ENCODE measurements at places on chromosomes 16 and 17.

GRCh38 chr16:57897996-57898395 lies 72.9 kb downstream of the CNGB1 start:
- no peak for DNase-seq

DNA sequence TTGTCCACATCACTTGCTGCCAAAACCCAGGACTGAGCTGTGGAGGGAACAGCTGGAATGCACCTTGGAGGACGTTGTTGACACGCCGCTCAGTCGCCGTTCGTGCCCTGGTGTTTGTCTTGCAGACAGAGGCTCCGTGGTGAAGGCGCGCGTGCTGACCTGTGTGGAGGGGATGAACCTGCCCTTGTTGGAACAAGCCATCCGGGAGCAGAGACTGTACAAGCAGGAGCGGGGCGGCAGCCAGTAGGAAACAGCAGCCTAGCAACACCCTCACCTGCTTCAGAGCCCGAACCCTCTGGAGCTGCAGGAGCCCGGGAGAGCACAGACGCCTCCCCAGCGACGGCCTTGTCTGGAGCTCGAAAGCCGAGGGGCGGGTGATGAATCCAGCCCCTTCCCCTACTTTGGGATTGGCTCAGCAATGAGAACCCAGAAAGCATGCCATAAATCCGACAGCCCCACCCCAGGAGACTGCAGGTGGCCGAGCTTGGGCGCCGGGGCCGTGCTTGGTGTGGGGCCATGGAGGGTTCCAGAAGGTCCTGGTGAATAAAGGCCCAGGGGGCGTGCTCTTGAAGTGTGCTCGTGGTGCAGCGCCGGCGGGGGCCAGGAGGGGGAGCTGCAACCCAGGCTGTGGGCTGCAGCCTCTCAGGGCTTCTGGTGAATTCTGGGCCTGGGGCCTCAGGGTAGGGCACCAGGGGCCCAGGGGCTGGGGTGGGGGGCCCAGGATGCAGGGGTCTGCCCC lies 470 bp upstream of the CDK3 start:
- DNase-seq: peak; percentile 75

- no peak for DNase-seq
Measured at GRCh38 chr17:27379888-27380533, 76.2 kb upstream of the KSR1 start.

- DNase-seq: peak; percentile 91
Measured at GRCh38 chr16:23504453-23505179, 5.7 kb downstream of the GGA2 start.

DNA sequence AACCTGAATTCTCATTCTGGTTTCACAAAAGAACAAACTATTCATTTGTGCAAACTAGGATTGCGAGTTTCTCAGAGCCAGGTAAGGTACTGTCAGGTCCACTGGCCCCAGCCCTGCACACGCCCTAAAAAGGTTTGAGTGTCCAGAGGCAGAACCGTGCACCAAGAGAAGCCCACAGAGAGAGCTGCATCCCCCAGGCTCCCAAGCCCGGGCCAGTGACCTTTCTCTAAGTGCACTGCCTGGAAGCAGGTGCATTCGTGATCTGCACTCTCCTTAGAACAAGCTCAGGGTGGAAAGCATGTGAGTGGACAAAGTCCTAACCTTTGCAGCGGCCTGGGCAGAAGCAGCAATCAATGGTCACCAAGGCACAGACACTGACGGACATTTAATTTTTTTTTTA lies 26.8 kb downstream of the MEAK7 start:
- DNase-seq: no peak

- no peak for DNase-seq
Measured at GRCh38 chr17:30165960-30166359, 49.3 kb downstream of the NSRP1 start.

DNA sequence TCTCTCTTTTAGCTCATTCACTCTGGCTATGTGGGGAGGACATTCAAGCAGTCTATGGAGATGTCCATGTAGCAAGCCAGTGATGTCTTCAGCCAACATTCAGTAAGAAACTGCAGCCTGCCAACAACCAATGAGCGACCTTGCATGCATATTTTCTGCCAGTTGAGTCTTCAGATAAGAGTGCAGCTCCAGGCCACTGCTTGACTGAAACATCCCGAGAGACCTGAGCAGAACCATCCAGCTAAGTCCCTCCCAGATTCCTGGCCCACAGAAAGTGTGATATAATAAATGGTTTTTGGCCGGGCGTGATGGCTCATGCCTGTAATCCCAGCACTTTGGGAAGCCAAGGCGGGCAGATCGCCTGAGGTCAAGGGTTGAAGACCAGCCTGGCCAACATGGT lies 10.5 kb upstream of the C17orf58 start:
- DNase-seq: no peak

GRCh38 chr16:46718214-46718613 lies 28.8 kb downstream of the ORC6 start:
- no peak for DNase-seq

DNA sequence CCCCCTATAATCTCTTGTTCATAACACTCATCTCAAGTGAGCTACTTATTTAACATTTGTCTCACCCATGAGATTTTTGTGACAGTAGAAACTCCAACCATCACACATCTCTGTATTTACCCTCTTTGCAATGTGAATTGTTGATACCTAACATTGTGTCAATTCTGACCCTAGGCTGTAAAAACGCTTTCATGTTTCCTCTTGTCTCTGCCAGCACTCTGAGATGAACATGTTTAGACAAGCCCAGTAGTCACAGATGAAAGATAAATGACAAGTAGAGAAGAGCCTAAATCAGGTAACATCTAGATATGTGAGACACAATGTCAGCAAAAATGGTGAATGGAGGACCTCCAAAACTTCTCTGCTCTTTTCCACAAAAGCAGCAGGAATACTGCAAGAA lies 1254.5 kb upstream of the GOT2 start:
- DNase-seq: no peak

GRCh38 chr17:57939797-57940196 lies 15.4 kb downstream of the CUEDC1 start:
- peak; percentile 34 for DNase-seq

DNA sequence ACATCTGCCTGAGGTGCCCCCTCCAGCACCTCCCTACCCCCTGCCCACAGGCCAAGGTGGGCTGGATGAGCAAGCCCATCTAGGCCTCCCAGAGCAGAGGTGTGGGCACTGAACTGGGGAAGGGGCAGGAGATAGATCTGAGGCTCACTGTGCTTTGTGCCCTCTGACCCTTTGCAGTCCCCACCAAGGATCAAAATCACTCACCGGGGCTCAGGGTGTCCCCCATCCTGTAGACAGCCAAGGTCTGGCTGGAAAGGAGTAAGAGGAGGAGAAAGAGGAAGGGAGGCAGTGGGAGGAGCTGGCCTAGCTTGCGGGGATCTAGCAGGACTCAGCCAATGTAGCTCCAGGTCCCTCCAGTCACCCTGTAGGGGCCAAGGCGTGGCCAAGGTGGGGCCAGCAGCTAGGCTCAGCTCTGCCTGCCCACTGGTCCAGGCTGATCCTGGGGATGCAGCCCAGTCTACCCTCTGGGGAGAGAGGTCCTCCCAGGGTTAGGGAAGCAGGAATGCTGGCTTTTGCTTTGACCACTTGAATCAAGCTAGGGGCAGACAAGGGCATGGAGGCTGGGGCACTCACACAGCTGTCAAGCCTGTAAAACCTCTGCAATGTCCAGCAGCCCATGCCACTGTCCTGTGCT lies 1.8 kb downstream of the SLC12A4 start:
- DNase-seq: no peak

DNA sequence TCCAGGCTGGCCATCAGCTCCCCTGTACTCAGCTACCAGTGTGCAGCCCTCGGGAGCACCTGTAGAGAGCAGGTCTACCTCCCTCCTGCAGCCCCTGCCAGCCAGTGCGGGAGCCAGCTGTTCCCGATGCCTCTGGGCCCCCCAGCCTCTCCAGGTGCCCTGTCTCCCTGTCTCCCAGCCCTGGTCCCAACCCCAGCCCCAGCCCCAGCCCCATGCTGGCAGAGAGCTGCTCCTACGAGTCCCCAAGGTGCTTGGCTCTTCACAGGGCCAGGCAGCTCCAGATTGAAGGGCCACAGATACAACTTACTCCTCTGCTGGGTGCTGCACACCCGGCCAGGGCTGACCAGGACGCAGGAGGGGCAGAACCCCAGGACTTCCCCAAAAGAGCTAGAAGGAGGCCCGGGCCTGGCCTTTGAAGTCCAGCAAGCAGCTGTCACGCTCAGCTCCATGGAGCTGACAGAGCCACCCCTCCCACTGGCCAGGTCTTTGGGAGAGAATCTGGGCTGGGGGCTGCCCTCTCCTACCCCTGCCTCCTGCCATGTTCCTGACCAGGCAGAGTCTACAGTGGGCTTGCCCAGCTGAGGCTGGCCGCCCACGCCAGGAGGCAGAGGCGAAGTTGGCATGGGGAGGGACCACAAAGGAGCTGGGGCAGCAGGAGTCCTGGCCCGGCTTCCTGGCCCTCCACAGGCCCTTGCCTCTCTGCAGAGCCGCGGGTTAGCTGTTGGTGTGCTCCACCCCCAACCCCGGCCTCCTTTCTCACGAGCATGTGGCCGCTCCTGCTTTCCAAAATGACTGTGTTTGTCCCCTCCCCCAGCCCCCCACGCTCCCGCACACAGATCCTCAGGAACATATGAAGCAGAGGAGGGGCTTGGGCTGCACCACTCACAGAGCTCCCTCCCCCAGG lies 9.5 kb upstream of the ADAM11 start:
- no peak for DNase-seq

DNA sequence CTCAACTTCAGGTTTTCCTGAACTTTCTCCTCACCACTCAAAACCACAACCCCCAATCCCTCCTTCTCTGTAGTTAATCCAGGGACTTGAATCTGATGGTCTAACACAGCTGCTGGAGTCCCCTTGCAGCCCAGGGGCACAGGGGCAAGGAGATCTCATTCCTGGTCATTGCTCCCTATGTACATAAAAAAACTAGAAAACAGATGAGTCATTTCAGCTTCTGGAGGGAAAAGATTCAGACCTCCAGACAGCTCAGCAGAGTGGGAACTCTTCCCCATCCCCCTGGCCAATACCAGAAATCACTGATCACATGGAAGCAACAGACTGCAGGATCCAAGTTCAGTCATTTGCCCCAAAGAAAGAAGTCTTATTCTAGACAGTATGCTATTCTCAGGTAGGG lies 62.1 kb downstream of the DYNLRB2 start:
- no peak for DNase-seq

- no peak for DNase-seq
Measured at GRCh38 chr17:72456075-72456474, 335.3 kb downstream of the SOX9 start.

DNA sequence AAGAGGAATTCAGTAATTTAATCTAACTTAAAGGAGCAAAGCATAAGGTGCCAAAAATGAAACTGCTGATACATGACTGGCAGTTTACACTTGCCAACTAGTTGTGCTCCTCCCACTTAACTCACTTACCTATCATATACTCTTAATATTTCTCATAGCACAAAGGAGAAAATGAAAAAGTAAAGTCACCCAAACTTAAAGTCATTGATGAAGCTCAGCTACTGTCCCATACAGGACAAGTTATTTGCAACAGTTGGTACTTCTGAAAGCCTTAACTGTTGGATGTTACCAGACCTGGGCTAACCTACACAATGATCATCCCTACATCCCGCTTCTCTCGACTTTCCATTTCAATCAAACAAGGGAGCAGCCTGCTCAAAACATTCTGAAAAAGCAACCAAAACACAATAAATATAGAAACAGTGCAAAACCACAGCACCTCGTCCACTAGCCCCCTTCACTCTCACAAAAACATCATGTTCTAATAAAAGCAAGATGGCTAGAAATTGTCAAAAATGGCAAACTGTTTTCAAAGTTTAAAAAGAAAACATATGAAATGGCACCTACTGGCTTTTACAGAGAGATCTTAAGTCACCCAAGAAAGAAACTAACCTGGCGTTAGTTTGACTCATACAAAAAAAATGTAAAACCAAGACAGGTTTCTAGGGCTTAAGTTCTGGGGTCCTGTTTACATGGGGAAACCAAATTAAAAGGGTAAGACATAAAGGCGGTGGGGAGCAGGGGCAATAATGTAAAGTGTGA lies 868 bp downstream of the MED13 start:
- DNase-seq: peak; percentile 17

- no peak for DNase-seq
Measured at GRCh38 chr17:74389084-74389753, 21.9 kb downstream of the GPR142 start.

DNA sequence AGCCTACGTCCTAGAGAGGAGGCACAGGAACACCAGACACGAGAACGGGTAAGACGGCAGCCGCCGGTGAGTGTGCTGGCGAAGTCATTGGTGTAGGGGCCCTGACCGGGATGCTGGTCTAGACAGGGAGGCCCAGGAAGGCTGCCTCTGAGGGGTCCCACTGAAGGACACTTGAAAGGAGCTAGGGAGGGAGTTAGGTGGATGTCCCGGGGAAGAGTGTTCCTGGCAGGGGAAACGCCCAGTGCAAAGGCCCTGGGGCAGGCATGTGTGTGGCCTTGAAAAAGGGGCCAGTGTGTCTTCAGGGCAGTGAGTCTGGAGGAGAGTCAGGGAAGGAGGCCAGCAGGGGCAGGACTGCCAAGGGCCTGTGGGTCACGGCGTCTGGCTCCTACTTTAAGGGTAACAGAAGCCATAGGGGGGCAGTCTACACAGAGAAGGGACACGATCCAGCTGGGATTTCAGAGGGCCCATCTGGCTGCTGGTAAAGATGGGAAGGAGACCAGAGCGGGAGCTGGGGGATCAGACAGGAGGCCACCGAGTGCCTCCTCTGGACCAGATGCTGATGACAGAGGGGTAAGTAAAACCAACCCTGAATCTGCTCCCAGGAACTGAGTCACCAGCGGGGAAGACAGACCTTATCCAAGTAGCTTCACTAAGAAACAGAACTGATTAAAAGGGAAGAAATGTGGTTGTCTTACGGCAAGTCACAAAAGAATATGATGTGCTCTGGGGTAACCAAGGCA lies 115.9 kb downstream of the LITAF start:
- DNase-seq: no peak

DNA sequence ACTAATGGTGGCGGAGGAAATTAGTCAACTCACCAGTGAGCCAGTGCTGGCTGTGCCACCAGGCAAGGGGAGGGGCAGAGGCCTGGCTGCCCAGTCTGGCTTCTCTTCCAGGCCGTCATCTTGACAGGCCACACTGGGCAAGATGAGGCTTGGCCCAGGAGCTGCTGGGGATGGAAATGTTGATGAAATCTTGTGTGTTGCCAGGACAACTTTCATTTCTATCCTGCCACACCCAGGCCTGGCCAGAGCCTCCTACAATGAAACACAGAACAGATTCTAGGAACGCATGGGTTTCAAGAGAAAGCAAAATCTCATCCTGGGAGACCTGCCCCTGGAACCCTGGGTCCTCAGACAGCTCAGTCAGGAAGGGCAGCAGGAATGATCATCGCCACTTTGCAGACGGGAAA lies 9.3 kb downstream of the HEXIM2 start:
- DNase-seq: no peak

GRCh38 chr16:30186782-30187555 lies 3.6 kb downstream of the CORO1A start:
- DNase-seq: peak; percentile 87

GRCh38 chr16:49431591-49432290 lies 58.1 kb downstream of the C16orf78 start:
- DNase-seq: no peak

GRCh38 chr16:51151961-51152663 lies 1.0 kb upstream of the SALL1 start:
- no peak for DNase-seq

GRCh38 chr17:4167786-4168185 lies 24.8 kb downstream of the CYB5D2 start:
- peak; percentile 34 for DNase-seq

- DNase-seq: no peak
Measured at GRCh38 chr16:82761858-82762257, 135.1 kb downstream of the CDH13 start.

GRCh38 chr17:64245218-64246145 lies 17.6 kb downstream of the TEX2 start:
- DNase-seq: no peak

- no peak for DNase-seq
Measured at GRCh38 chr17:40022961-40023541, 7.8 kb downstream of the CSF3 start.

GRCh38 chr17:27568216-27568615 lies 62.8 kb upstream of the LGALS9 start:
- DNase-seq: no peak

All from activated naive CD4-positive, alpha-beta T cell treated with anti-CD3 and anti-CD28 coated beads for 36 hours (primary cell).